Type B pancreatic cell (in vitro differentiated cells): ENCODE measurements at places on chromosomes 6 and 20.

- no peak for DNase-seq
Measured at GRCh38 chr6:74073429-74073828, 377.4 kb downstream of the CD109 start.

GRCh38 chr20:40860487-40860902 is 168.1 kb upstream of the TOP1 start:
- no peak for DNase-seq

DNA sequence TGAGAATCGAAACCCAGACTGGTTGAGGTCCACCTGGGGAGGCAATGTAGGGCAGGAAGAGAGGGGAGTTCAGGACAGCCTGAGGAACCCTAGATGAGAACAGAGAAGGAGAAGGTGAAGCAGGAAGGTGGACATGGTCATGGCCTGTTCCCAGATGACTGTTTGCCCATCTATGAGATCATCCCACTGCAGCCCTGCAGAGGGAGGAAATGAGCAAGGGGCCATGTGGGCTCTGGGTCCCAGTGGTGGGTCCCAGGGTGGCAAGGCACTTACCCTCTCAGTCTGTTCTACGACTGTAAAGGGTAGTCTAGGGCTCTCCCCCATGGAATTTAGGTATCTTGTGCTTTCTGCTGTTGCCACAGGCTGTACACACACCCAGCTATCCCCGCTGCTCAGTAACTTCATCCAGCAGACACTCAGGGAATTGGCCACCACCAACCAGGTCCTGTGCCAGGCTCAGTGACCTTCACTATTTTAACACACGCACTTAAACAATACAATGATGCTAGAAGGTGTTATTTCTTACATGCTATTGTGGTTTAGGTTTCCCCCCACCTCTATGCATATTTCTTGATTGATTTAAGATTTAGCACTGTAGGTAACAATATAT is 89.8 kb downstream of the TOX2 start:
- DNase-seq = no peak

DNA sequence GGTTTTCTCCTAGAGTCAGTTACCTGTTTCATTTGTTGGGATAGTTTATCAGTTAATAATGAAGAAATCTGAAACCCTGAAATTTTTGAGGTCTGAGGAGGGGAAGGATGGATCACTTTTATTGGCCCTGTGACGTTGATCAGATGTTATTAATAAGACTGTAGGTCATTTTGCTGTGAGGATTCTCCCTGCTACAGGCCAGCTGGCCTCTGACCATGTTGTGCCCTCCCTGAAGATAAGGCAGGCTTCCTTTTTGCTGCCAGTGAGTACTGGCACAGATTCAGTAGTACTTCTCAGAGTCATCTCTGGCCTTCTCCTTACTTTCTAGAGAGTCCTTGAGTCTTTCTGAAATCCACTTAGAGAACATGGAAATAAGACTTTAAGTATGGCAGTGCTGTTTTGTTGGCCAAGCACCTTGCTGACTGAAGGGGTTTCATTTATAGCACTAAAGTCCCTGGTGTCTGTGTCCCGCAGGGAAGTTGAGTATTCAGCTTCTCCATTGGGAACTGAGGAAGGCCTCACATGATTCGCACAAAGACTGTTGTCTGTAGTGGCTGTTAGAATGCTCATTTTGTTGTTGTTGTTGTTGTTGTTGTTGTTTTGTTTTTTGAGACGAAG is 202.6 kb downstream of the DTNBP1 start:
- no peak for DNase-seq
